Left ventricle myocardium inferior (tissue), 1 donor: ENCODE measurements at places on chromosomes 5 and 9. TPM values are rescaled to one million over a fixed set of nuclear protein-coding genes. Genes with fewer than 3 reads are reported as not detected.
A peak's percentile ranks its signal among the peaks of the same experiment; 100 is the strongest.

GRCh38 chr9:108396193-108396592 is 459.6 kb downstream of the ACTL7B start:
- no peak for DNase-seq

DNA sequence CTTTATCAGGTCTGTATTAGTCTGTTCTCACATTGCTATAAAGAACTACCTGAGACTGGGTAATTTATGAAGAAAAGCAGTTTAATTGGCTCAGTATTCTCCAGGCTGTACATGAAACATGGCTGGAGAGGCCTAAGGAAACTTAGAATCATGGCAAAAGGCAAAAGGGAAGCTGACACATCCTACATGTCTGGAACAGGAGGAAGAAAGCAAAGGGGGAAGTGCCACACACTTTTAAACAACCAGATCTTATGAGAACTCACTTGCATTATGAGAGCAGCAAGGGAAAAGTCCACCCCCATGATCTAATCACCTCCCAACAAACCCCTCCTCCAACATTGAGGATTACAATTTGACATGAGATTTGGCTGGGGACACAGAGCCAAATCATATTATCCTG is 132.1 kb downstream of the PCSK1 start:
- no peak for DNase-seq

DNA sequence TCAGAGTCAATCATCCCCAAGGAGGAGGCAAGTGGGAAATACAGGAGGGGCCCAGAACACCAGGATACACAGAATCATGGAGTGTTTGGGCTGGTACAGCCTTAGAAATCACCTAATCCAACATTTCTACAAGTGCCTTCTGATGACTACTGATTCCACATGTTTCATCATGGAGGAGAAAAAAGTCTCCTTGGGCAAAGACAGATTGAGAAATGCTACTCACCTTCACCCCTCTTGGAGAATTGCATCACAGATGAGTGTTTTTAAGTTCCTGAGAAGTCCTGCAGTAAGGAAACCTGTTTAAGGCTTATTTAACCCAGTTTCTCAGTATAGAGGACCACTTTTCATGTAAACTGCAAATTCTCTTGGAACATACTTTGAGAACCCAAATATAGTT is 2.2 kb upstream of the SLIT3 start:
- DNase-seq: no peak

GRCh38 chr5:90551376-90551775 is 7.2 kb upstream of the ADGRV1 start:
- no peak for DNase-seq

DNA sequence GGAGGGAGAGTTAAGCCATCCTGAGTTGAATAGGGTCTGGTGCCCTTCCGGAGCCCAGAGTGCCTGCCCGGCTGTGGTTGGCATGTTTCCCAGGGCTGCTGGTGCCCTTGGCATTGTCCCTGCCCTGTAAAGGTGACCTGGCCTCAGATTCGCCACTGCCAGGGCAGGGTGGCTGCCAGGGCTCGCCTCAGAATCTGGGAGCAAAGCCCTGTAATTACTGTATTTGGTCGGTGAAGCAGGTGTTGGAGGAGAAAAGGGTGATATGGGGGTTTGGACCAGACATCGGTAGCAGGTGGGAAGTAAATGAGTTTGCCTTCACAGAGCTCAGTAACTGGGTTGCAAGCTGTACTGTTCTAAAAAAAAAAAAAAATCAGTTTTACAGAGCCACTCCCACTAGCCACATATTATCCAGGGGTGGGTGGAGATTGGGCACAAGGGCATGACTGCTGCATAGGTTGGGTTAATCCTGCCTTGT is 47.6 kb downstream of the RGS3 start:
- peak; percentile 73 for DNase-seq

DNA sequence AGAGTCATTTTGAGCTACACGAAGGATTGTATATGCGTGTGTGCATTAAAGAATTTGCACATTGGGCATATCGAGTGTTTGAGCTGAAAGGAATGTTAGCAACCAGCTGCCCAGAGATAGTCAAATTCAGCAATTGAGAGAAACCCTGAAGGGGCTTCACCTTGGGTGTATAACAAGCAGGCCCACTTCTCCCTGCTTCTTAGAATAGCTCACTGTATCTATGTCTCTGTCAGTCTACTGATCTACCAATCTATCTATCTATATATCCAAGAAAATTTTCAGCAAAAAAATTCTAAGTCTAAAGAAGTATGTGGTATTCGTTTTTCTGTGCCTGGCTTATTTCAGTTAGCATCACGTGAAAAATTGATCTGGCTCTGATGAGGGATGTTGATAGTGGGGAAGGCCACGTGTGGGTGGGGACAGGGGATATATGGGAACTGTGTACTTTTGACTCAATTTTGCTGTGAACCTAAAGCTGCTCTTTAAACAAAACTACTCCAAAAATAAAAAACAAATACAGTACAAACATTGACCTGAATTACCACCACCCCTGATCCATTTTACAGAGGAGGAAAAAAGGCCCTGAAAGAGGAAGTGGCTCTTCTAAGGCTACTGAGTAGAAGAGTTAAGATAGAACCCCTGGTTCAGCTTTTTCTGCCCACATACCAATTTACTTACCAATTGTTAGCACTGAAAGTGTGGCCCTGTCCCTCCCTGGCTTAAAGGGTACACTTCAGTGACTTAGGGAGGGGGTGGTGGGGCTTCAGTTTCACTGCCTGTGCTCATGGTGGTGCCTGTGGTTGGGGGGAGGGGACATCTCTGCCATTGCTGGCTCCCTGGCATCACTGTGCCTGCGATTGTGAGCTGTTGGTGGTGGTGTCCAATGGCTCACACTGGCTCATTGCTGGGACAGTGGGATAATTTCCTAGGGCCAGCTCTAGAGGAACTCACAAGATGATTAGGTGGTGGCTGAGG is 141.8 kb downstream of the DOCK2 start:
- no peak for DNase-seq

DNA sequence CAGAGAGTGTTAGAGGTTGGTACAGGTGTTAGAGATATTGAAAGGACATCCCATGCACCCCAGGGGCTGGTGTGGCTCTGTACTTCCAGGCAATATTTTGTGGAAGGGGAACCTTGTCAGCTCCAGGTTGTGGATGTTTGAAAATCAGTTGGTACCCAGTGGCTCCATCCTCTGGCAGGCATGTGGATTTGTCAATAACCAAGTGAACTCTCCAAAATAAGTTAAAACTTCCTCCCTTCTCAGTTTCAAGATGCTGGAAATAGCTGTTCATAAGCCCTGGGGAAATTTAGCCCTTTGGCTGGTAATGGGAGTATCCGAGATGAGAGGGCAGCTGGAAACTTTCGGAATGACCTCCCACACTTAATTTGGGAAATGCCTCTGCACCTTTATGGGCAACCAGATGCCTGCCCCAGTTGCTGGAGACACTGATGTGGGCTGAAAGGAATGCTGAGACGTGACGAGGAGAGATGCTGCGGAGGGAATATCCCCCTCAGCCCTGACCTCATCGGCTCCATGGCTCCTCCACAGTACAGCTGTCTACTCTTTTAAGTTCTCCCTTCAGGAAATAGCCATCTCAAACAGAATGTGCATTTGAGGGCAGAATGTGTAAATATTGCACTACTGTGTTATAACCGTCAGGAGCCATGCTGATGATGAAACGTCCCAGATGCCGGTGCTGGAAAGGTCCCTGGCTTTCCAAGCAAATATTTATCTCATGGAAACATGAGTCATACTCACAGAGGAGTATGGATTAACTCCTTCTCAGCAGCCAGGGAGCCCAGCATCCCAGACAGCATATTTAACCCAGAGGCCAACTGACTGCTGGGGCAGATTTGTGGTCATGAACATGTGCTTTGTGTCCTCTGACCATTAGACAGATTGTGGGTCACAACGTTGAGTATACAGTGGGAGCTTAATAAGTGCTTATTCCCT is 29.5 kb downstream of the TGFBI start:
- DNase-seq: peak; percentile 66

GRCh38 chr5:155727512-155728145 is 599.3 kb upstream of the SGCD start:
- no peak for DNase-seq

GRCh38 chr5:77627869-77628674 is 10.4 kb downstream of the OTP start:
- no peak for DNase-seq

GRCh38 chr5:114201332-114201731 is 160.5 kb upstream of the KCNN2 start:
- no peak for DNase-seq

GRCh38 chr9:129145841-129146292 is 32.2 kb downstream of the IER5L start:
- DNase-seq: peak; percentile 61

- DNase-seq: no peak
Measured at GRCh38 chr9:91758491-91758981, 191.5 kb downstream of the ROR2 start.

- no peak for DNase-seq
Measured at GRCh38 chr5:38538161-38538560, 18.3 kb downstream of the LIFR start.

- DNase-seq: no peak
Measured at GRCh38 chr9:91298311-91298710, 63.4 kb downstream of the AUH start.

GRCh38 chr9:72622186-72622585 is 100.8 kb downstream of the TMC1 start:
- DNase-seq: no peak

- DNase-seq: no peak
Measured at GRCh38 chr9:4073371-4073770, 226.5 kb downstream of the GLIS3 start.

The GABRG2 gene
- total RNA-seq: not detected

The GRIN1 gene
- not detected for total RNA-seq

The C5orf58 gene
- total RNA-seq: 1.0 TPM

The IRX1 gene
- 0.16 TPM for total RNA-seq

The SLC4A9 gene
- 0.44 TPM for total RNA-seq

The CDH6 gene
- total RNA-seq: 2.8 TPM

The NUTM2F gene
- not detected for total RNA-seq

The DOK3 gene
- 3.3 TPM for total RNA-seq

The ANGPTL2 gene
- 35.7 TPM for total RNA-seq

The TLN1 gene
- 234 TPM for total RNA-seq

The FGF1 gene
- 59.9 TPM for total RNA-seq

The NR2F1 gene
- total RNA-seq: 0.47 TPM
